ENCODE measurements at places on chromosomes 16 and 17.

DNA sequence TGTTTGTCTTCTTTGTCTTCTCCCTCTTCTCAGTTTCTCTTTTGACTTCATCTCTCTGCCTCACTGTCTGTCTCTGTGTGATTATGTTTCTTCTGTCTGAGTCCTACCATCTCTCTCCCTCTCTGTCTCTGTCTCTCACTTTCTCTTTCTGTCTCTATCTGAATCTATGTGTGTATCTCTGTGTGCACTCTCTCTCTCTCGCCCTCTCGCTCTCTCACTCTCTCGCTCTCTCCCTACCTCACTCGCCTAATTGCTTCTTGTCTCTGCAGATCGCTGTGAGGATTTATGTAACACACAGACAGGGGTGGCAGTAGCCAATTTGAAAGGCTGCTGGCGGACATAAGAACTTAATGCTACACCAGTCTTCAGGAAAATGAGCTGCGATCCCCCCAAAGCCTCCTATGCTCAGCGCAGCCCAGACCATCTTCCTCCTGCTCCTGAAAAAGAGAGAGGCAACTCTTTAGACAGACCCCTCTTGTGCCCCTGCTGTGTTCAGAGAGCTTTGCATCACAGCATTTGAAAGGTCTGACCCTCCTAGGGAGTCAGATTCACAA is 140.9 kb downstream of the CCT6B start:
- no peak for DNase-seq

GRCh38 chr17:27492470-27492869 is 36.2 kb downstream of the KSR1 start:
- no peak for DNase-seq

- DNase-seq = no peak
Observed at GRCh38 chr16:81595629-81596292, 151.2 kb downstream of the CMIP start.

DNA sequence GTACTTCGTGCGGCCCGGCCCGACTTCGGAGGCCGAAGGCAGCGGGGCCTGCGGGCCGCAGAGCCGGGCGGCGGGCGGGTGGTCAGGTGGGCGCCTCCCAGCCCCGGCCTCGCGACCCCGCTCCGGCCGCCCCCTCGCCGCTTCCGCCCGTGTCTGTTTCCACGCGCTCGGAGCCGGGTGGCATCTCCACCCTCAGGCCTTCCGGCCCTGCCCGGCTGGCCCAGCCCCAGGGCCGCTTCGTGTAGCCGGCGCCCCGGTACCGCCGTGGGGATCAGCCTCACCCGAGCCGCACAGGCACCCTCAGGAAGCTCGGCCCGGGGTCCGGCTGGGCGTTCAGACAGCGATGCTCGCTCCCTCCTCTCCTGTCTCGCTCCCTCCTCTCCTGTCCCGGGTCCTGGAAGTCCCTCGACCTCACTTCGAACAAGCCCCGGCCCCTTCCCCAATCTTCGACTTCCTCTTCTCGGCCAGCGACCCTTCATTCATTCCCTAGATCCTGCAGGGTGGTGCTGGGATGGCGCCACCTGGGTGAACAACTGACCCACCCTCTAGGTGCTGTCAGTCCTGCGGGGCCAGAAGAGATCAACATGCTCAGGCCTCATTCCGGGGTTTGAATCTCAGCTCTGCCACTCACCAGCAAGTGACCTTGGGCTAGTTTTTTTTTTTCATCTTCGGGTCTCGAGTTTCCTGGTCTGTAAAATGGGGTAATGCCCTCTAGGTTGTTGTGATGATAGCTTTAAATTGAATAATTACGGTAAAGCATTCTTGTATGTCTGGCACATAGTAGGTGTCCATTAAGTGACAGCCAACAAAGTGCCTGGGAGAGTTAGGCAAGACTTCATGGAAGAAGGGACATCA is 610 bp downstream of the VPS4A start:
- no peak for DNase-seq

DNA sequence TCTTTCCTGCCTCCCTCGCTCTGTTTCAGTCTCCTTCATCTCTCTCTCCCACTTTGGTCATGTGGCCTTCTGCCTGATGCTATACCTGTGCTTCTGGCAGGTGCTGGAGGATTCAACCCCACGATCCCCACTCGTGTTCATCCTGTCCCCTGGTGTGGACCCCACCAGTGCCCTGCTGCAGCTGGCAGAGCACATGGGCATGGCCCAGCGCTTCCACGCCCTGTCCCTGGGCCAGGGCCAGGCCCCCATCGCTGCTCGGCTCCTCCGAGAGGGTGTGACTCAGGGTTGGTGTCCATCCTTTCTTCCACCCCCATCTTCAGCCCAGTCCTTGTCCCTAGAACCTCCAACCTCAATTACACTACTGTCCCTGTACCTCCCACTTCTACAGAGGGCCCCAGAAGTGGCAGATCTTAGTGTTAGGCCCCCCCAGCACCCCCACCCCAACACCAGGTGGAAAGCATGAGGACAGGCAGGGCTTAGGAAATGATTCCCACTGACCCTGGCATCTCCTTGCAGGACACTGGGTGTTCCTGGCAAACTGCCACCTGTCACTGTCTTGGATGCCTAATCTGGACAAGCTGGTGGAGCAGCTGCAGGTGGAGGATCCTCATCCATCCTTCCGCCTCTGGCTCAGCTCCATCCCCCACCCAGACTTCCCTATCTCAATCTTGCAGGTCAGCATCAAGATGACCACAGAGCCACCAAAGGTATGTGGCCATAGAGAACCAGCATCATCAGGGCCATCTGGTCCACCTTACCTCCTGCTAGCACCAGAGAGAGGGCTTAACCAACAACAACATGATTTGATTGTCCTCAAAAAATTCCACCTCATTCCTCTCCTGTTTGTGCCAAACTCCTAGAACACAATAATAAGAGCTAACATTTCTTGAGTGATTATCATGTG is 9.7 kb upstream of the KDM6B start:
- no peak for DNase-seq

DNA sequence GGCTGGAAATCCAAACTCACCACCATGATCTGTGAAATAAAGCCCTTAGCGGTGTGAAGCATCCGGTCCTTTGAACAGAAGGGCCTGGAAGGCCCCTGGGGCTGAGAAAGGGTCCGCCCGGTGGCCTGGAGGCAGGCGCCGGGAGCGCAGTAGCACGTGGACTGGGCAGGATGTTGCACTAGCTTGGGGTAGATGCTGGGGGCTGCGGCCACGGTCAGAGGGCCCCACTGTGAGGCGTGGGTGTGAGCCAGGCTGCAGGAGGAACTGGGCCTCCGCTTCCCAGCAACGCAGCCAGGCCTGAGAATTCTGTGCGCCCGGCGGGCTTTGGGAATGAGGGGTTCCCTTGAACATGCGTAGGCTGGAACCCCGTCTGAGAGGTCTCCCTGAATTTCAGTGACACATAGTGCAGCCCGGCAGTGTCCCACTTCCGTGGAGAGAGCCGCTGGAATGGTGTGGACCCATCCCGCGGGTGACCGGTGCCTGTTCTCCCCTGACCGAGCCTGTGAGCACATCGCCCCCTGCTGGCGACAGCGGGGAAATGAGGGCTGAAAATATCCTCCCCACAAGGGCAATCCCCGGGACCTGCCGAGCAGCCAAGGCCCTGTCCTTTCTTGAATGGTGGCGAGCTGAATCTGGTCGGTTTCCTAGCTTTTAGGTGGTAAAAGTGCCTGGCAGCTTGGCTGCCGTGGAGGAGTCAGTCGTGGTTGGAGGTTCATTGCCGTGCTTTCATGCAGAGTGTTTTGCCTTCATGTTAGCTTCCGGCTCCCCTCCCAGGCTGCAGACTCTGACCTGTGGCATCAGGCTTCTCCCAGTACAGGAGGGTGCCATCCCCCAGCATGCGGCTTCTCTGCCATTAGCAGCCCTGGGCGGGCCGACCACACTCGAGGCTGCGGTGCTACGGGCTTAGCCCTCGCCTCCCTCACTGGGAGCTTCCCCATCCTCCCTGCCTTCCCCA is 43.8 kb downstream of the DNAJA2 start:
- peak; percentile 33 for DNase-seq

DNA sequence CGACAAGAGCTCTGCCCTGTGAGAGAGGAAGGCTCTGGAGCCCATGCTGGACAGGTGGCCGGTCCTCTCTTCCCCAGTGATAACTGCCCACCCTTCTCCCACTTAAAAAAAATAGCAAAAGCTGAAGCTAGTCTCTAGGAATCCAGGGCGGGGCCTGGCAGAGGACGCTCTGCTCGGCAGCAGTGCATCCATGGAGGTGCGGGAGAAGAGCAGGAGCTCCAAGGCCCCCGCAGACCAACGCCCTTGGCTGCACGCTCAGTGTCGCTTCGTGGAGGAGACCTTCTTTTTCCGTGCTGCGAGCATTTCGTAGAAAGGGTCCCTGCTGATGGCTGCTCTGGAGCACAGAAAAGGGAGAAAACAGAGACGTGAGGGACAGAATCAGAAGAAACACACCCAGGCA is 98.6 kb upstream of the DNAH17 start:
- DNase-seq = no peak

DNA sequence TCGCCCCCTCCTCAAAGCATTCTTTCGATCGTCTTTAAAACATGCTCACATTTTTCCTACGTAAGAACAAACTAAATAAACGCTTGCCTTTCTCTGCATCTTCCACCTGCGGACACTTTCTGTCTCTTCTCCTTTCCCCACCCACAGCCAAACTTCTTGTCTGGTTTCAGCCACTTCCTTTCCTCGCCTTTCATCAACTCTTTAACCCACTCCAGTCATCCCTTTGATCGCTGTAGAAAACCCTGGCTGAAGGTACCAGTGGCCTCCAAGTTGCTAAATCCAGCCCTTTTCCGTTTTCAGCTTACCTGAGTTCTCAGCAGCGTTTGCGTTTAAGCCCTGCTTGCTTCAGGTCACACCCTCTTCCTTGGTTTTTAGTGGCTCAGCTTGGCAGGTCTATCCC is 483 bp downstream of the RPA1 start:
- DNase-seq = no peak

DNA sequence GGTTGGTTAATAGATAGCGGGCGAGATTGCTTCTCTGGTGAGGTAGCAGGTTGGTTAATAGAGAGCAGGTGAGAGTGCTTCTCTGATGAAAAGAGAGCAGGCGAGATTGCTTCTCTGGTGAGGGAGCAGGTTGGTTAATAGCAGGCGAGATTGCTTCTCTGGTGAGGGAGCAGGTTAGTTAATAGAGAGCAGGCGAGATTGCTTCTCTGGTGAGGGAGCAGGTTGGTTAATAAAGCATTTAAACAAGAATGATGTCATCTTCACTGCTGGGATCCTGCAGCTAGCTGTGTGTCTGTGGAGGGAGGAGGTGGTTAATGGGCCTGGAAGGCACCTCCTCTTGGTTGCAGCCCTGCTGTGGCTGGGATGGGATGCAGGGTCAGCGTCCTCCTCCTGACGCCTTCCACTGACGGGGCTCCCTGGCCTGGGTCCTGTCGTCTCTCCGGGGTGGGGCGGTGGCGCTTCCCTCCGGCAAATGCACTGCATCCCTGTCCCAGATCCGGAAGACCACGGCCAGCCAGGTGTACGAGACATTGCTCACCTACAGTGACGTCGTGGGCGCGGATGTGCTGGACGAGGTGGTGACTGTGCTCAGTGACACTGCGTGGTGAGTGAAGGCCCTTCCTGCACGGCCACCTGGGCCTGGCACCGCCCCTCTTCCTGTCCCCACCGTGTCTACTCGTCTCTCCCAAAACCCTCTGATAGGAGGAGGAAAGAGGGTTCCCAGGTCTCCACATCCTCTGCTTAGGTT is 99.2 kb upstream of the ZNF750 start:
- DNase-seq = no peak

DNA sequence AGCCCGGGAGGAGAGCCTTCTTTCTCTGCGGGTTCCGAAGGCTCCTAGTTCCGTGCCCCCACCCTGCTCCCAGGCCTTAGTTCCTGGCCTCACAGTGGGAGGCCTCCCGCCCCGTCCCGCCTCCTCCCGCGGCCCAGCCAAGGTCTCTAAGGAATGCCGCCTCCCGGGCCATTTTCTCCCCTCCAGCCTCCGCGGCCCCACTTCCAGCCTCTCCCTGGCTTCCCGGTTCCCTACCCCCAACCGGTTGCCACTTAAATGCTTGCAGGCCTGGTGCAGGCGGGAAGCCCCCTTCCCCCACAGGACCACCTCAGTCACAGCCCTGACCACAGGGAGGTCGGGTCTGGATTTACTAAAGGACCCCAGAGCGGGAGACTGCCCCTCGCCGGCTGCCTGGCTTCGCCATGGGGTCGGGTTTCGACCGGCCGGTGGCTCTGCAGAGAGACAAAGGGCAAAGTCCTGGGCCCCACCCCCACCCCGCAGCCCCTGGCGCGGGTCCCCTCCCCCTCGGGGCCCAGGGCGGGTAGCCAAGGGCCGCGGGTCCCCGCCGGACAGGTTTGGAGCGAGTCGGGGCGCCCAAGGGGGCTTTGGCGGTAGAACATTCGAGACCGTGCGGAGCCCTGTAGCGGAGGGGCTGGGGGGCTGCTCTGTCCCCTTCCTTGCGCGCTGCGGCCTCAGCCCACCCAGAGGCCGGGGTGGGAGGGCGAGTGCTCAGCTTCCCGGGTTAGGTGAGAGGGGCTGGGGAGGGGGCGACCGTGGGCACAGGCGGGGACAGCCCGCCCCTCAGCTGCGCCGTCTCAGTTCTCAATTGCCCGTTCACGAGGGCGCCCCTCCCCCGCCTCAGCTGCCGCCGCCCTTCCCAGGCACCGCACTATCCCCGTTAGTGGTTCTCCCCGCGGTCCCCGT is 16.4 kb downstream of the IGF2BP1 start:
- peak; percentile 57 for DNase-seq

- DNase-seq = peak; percentile 30
Observed at GRCh38 chr17:45923511-45924268, 29.3 kb downstream of the MAPT start.

DNA sequence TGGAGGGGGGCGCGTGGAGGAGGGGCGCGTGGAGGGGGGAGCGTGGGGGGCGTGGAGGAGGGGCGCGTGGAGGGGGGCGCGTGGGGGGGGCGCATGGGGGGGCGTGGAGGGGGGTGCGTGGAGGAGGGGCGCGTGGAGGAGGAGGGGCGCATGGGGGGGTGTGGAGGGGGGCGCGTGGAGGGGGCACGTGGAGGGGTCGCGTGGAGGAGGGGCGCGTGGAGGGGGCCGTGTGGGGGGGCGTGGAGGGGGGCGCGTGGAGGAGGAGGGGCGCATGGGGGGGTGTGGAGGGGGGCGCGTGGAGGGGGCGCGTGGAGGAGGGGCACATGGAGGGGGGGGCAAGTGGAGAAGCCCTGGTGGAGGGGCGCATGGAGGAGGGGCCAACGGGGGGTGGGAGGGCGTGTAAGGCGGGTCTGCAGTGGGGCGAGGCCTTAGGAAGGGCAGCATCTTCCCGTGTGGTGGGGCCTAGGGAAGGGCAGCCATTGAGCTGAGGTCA is 7.3 kb downstream of the MSLN start:
- no peak for DNase-seq

DNA sequence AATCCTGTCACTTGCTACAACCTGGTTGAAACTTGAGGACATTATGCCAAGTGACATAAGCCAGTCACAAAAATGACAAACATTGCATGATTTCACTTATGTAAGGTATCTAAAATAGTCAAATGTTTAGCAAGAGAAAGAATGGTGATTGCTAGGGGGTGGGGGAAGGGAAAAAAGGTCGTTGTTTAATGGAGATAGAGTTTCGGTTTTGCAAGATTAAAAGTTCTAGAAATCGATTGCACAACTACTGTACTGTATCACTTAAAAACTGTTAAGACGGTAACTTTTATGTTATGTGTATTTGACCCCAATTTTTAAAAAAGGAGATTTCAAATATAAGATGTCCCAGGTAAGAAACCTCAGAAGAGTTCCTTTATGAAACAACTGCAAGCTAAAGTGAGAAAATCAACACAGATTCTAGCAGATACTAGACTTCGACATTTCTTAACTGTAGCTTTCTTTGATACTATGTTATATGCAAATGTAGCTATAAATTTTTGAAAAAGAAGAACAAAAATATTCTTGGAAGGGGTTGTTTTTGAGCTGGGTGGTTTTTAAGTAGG is 5.9 kb downstream of the MEOX1 start:
- DNase-seq = no peak

Data from fibroblast of skin of right quadriceps (primary cell).